ENCODE measurements at places on chromosomes 7 and 10.

GRCh38 chr7:38000272-38000671, 79.8 kb downstream of the EPDR1 start:
- ATAC-seq, result no peak

DNA sequence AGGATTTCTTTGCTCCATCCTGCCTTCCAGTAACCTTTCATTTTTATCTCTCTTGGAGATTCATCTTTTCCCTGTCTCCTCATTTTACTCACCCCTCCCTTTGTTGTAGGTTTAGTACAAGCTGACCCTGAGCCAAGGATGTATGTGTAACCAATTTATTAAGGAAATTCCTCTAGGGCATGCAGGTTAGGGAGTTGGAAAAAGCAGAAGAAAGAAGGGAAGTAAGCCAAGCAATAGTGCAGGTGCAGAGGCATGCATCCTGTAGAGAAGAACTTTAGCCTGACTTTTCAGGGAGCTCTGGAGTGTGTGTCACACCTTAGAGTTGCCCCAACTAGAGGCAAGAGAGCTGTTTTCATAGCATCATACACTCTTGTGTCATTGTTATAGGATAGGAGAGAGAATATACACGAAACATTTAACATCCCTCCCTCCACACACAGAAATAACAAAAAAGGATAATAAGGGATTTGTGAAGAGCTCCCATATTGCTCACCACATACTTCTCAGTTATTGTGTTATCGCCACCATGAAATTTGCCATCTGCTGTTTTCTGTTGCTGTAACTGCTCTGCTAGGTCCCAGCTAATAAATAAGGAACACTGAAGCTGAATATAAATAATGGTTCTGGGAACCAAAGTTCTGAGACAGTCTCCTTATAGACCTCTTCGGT, 21.8 kb upstream of the SEMA3C start:
- no peak for ATAC-seq

GRCh38 chr10:72034040-72034499, 54.3 kb downstream of the SPOCK2 start:
- ATAC-seq, result no peak

- no peak for ATAC-seq
Observed at GRCh38 chr10:91838199-91838598, 40.0 kb downstream of the TNKS2 start.

DNA sequence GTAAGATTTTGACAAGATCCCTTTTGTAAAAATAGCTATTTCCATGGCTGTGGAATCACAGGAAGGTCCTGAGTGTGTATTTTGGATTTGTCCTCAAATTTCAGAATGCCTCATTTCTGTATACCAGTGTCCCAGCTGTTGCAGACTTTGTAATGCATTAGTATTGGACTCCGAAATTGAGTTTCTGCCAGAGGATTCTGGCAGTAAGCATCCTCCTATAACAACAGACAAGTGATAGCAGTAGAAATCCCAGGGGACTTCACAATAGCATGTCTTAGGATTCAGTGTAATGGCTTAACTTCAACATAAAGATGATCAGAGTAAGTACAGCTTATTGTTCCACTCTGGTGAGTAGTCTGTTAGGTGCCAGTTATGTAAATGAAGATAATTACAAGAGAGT, 104.6 kb downstream of the FOXP2 start:
- ATAC-seq, result no peak

DNA sequence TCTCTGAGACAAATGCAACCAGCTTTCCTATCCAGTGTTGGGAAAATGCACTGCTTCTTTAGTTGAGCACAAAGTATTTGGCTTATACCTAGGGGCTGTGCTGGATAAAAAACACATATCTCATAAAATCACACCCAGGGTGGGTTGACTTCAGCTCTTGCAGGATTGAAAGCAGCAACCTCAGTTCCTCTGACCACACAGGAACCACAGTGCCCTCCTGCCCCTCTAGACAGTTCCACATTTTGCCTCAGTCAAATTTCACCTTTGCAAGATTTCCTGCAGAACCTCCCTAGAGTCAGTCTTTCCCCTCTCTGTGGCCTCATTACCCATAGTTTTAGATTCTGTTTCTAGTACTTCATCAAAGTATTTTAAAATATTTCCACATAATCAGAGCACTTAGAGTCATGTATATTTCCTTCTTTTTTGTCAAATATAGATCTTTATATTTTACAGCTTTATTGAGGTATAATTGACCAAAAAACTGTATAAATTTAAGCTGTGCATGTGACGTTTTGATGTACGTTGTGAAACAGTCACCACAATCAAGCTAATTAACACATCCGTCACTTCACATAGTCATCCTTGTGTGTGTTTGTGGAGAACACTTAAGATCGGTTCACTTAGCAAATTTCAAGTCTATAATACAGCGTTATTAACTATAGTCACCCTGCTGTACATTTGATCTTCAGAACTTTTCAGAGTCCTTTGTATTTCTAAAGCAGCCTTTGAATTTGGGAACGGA, 37.0 kb upstream of the EGR2 start:
- no peak for ATAC-seq

DNA sequence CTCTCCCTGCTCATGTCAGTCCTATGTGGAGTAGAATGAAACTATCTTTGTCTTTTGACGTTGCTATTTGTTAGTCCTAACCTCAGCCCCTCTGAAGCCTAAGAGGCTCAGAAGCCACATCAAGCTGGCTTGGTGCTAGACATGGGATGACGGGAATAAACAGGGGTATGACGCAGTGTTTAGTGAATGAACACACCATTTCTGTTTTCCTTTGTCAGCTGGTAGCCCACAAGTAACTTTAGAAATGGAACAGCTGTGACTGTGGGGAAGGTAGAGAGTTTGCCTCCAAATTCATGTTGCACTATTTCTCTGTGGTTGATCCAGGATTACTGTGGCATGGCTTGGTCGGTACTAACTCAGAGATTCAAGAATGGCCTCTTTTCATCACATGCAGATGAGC, 31.3 kb downstream of the COX15 start:
- ATAC-seq, result no peak

- ATAC-seq, result no peak
Observed at GRCh38 chr7:24637021-24637420, 63.8 kb downstream of the PALS2 start.

DNA sequence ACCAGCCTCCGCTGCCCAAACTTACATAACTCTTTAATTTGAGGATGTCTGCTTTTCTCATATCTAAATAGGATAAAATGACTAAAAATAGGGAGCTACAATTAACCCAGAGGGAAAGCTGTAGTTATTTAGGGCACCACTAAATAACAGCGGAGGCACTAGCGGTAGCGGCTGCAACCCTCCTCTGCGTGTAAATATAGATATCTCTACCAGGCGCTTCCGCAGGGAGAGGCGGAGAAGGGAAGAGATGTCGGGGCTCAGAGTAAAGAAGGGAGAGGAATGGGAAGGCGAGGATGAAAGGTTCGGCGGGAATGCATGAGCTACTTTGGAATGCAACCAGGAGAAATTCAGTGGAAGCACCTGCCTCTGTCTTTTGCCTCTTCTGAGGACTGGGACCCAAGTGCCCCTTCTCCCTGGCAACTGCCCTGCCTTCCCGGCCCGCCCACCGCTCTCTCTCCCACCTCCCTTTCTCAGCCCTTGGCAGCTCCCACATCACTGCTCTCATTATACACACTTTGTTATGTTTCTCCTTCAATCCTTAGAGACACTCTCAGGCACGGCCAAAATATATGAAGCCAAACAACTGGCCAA, 698.3 kb downstream of the PARD3 start:
- ATAC-seq, result peak; percentile 33

- no peak for ATAC-seq
Observed at GRCh38 chr7:133345690-133346421, 93.0 kb downstream of the EXOC4 start.

DNA sequence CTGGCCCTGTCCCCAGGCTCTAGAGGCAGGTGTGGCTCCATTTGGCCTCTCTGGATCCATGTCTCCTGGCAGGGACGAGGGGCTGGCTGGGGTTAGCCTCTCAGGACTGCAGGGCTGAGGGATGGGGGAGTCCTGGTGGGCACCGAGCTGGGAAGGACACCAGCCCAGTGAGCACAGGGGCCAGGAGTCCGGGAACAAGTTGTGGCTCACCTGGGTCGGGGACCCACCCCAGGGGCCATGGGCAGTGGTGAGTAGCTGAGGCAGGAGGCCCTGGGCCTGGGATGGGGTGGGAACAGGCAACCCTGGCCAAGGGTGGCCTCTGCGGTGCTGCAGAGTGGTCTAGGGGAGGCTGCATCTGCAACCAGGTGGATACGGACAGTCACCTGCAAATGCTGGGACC, 24.1 kb downstream of the ANTXRL start:
- no peak for ATAC-seq

DNA sequence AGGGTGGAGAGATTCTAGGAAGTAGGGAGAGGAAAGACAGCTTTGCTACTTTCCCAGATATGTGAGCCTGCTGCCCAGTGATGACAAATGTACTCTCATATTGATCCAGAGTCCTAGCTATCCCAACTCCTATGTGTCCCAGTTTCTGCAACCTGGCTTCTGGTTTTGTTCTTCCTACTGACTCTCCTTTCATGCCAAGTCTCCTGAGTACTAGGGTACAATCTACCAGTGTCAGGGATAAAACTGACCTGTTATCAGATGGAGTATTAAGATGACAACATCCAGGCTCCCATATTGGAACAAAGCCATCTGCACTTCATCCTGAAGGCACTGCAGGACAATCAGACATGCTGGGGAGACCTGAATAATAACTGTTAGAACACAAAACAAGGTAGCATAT, 233.7 kb upstream of the PHYHIPL start:
- no peak for ATAC-seq

- ATAC-seq, result no peak
Observed at GRCh38 chr10:24528946-24529345, 194.7 kb downstream of the ARHGAP21 start.

- no peak for ATAC-seq
Observed at GRCh38 chr10:117536072-117536865, 6.3 kb upstream of the EMX2 start.

- no peak for ATAC-seq
Observed at GRCh38 chr7:69438584-69439412, 159.5 kb upstream of the AUTS2 start.

DNA sequence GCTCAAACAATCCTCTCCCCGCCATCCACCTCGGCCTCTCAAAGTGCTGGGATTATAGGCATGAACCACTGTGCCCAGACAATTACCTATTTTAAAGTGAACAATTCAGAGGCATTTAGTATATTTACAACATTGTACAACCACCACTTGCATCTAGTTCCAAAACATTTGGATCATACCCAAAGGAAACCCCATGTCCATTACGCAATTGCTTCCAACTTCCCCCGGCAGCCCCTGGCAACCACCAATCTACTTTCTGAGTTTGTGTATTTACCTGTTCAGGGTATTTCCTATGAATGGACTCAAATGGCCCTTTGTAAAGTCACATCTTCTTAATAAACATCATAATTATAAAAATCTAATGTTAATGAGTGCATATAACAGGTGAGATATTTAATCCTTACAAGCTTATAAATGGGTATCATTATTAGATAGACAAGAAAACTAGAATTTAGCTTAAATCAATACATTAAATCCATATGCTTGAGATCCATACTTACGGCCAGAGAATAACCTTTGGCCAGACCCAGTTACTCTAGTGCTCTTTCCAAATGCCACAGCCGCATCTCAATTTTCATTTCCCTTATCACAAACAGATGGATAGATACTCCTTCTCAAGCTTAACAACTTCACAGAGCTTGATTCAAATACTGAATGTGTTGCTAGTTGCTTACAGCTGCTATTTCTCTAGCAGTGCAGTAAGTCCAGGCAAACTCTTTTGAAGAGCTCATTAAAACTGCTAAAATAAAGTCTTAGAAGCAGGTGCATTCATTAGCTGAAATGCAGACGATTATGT, 133.4 kb upstream of the MKLN1 start:
- ATAC-seq, result no peak

DNA sequence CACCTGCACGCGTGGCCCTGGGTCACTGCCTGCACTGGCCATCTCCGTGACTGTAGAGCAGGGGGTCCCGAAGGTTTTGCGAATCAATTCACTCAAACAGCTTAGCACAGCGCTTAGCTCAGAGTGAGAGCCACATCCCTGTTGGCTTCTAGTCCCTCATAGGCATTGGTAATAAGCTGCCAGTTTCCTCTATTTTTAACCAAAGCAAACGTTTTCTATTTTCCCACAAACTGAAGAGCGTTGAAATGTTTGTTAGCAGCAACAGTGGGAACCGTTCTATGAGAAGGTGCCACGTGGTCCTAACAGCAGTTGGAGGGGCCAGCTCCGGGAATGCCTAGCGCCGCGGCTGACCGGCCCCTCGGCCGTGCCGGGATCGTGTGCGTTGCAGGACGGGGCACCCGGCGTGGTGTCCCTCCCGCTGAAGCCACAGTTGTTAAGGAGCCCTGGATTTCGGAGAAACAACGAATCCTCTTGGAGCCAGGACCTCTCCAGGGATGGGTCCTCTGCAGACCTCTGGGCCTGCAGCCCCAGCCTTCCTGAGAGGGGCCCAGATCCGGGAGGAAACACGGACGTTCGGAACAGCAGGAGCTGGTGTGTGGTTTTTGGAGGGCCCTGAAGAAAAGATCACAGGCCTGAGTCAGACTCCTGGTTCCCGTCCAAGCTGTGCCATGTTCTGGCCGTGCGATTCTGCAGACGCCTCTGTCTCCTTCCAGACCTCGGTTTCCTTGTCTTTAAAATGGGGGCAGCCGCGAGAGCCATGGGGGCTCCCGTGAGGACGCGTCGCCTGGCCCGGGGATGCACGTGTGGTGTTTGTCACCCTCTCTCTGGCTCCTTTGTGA, 40.3 kb downstream of the FAM20C start:
- ATAC-seq, result no peak

DNA sequence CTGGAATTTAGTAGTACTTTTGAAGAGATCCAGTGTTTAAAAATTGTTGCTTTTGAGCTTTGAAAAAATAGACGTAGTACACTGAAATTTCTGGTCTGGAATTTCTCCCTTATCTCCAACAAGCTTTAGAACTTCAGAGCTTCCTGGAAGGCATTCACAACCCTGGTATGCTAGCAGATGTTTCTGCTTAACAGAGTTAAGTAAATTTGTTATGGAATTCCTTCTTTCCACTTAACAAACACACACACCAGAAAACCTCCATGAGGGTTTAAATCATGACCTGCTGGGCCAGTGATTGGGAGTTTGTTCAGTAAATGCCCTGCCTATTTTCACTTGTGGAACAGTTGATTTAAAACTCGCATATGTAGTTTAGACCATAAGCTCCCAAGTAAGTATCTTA, 13.7 kb downstream of the ASB15 start:
- no peak for ATAC-seq
